Fibroblast of mammary gland (primary cell): ENCODE measurements at places on chromosomes 3 and 15.

GRCh38 chr15:91099616-91099994, 452 bp upstream of the SV2B start:
- DNase-seq, result peak; percentile 58

- no peak for DNase-seq
These were observed 16.2 kb downstream of the ATP13A3 start for GRCh38 chr3:194470615-194471014.

GRCh38 chr3:49498648-49499047, 28.6 kb downstream of the DAG1 start:
- no peak for DNase-seq

DNA sequence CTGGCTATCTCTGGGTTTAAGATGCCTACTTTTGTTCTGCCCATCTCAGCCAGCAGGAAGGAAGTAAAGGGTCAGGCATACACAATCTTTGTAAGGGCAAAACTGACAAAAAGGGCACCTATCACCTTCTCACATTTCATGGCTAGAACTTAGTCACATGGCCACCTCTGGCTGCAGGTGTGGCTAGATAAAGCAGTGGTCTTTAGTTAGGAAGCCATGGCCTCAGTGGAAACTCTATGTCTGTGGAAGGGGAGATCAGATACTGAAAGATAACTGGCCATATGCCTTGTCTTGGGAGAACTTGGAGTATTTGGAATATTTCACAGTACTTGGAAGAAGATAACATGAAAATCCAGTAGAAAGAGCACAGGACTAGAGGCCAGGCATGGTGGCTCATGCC, 80.7 kb upstream of the TBL1XR1 start:
- DNase-seq, result no peak

- DNase-seq, result peak; percentile 66
These were observed 33.3 kb upstream of the VPS33B start for GRCh38 chr15:91055548-91056331.

GRCh38 chr3:126084768-126085180, 850 bp upstream of the SLC41A3 start:
- no peak for DNase-seq

GRCh38 chr3:81808900-81809299, 47.5 kb upstream of the GBE1 start:
- DNase-seq, result no peak

GRCh38 chr15:94526071-94526689, 294.8 kb downstream of the MCTP2 start:
- DNase-seq, result no peak

DNA sequence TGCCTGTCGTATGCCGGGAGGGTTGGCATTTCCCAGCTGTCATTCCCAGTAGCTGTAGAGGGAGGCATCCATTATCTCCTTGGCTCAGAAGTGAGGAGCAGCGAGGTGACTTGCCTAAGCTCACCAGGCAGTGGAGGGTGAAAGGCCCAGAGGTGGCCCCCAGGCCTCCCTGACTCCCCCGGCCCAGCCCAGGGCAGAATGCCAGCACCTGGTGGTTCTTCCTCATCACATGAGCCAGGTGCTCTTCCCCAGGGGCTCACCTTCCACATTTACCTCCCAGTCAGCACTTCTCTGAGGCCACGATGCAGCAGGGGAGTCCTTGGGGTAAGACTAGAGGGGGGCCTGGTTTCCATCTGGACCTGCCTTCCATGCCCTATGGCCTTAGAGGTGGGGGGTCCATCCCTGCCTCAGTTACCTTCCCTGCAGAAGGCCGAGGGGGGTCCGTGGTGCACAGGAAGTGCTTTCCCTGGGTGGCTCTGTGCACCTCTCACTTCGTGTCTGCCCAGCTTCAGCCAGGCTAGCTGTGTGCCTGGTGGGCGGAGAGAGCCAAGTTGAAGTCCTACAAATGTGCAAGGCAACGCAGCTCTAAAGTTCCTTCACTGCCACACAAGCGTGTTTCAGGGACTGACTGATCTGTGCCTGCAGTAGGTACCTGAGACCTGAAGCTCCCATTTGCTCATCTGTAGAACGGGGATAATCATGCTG, 70.3 kb upstream of the PLXNA1 start:
- no peak for DNase-seq

DNA sequence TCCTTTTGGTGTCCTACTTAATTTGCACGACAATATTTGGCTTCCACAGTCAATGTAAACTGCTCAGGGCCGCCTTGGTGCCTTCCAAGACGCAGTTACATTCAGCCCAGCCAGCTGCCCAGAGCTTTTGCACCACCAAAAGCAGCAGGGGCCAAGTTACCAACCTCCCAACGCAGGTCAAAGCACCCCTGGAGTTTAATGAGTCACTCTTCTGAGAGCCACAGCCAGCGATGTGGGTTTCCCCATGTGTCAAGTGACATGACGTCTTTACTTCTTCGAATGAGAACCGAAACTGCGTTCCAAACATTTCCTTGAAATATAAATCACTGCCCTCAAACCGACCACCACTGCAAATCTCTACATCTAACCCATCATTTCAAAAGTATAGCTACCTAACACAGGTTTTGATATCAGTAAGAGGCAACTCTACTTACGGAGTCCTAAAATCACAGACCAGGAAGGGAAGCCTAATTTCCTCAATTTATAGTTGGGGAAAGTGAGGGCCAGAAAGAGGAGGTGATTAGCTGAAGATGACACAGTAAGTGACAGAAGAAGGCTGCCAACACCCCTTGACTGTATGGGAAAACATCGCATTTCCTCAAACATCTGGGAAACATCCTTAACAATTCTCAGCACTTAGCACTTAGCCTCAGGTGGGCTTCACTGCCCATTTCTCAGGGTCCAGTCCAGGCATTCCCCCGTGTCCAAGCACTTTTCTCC, 24.5 kb downstream of the MB21D2 start:
- DNase-seq, result peak; percentile 91

- DNase-seq, result no peak
These were observed 72.8 kb upstream of the ANKRD34C start for GRCh38 chr15:79209690-79210089.

- peak; percentile 35 for DNase-seq
These were observed 234.8 kb upstream of the WNT5A start for GRCh38 chr3:55721716-55722484.

DNA sequence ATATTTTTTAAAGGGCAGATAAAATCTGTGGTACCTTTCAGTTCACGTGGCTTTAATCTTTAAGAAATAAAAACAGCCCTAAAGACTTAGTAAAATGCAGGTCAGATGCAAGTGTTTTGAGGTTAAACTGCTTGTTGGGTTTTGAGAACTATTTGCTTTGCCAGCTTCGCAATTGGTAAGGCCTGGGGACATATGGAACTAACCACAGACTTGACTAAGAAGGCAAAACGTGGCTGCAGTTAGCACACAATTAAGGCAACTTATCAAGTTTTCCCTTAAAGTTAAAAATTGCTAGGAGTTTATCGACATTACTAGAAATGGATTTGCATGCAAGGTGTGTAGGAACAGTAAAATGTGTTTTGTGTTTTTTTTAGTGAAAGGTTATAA, 206.9 kb downstream of the ZNF385D start:
- DNase-seq, result peak; percentile 52

GRCh38 chr15:96790004-96790403, 459.5 kb downstream of the NR2F2 start:
- no peak for DNase-seq

DNA sequence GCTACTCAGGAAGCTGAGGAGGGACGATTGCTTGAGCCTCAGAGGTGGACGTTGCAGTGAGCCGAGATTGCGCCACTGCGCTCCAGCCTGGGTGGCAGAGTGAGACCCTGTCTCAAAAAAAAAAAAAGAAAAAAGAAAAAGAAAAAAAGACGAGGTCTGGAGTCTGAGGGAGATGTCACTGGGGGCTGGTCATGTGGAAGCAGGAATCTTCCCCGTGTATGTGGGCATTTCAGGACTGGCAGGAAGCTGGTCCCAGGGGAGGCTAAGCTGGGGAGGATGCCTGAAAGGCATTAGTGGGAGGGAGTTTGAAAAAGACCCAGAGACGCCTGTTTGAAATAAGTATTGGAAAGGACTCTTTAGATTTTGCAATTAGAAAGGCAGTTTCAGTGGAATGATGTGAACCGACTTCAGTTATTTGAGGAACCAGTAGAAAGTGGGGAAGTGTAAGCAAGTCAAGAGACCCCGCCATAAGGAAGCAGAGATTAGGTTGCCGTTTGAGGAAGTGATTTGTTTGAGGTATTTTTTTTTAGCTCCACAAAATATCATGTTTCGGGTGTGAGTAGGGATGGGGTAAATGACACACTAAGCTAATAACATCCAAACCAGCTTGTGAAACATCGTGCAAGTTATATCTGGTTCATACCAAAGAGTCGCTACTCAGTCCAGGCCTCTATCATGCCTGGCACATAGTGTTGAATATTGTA, 55.5 kb downstream of the ST6GAL1 start:
- no peak for DNase-seq

DNA sequence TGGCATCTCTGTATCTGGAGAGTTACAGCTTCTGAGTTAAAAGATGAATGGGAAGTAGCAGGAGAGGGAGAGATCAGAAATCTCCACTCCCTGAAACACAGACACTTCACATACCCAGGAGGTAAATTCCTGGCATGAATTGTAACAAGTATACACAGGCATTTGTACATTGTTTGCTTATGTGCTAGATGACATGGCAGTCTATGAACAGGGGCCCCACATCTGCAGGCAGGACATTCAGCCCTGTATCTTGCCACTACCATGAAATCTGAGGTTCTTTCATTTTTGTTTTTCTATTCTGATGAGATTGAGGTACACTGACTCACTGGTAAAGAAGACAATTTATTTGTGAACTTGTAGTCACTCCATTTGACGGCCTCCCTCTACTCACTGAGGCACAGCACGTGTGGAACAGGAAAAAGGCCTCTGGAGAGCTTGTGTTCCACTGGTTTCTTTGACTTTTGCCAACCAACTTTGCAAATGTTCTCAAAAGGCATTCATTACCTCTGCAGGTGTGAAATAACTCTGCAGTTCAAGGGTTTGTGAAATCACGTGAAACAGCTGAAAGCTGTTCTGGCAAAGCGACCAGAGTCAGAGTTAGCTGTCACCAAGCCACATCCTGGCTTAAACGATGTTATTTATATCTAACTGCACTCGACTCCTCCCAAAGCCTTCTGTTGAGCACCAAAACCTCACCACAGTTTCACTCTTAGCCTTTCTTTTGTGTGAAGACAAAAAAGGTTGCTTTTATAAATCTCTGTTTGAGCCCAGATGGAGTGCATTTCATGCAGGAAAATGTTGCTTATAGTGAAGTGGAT, 401.3 kb upstream of the CFAP20DC start:
- DNase-seq, result no peak

DNA sequence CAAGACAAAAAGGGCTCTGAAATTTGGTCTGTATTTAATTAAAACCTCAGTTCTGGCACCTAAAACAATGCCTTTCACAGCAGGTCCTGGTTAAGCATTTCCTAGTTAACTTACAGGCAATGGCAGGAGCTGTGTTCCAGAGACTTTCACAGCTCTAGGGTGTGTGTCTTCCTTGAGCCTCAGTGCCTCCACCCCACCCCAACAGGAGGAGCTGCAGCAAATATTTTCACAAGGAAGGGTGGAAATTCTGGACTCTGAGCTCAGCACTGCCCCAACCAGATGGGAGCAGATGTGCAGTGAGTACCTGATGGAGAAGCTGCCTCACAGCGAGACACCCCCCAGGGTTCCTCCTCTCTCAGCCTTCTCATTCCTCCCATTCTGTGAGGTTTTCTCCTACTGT, 106.3 kb upstream of the SPATA12 start:
- DNase-seq, result no peak

- no peak for DNase-seq
These were observed 153.2 kb upstream of the NR2F2 start for GRCh38 chr15:96177279-96177678.

- no peak for DNase-seq
These were observed 61.1 kb downstream of the FNDC3B start for GRCh38 chr3:172100482-172100881.

GRCh38 chr15:62135532-62136134, 29.5 kb downstream of the C2CD4B start:
- peak; percentile 35 for DNase-seq

GRCh38 chr15:100245855-100246254, 95.9 kb downstream of the ADAMTS17 start:
- DNase-seq, result no peak

DNA sequence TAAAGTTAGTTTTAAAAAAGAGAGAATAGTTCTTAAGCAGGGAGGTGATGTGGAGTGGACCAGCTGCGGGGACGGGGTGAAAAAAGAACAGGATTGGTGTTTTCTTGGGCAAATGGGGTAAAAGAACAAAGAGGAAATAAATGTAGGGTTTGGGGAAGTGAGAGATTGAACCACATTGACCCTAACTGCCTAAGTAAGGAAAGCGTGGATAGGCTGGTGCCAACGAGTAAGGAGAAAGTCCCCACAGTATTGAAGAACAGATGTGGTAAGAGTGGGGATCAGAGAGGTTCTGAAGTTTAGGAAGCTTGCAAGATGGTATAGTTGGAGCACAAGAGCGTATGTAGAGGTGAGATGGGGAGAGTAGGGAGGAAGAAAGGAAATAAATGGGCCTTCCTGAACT, 17.0 kb downstream of the IREB2 start:
- DNase-seq, result no peak

DNA sequence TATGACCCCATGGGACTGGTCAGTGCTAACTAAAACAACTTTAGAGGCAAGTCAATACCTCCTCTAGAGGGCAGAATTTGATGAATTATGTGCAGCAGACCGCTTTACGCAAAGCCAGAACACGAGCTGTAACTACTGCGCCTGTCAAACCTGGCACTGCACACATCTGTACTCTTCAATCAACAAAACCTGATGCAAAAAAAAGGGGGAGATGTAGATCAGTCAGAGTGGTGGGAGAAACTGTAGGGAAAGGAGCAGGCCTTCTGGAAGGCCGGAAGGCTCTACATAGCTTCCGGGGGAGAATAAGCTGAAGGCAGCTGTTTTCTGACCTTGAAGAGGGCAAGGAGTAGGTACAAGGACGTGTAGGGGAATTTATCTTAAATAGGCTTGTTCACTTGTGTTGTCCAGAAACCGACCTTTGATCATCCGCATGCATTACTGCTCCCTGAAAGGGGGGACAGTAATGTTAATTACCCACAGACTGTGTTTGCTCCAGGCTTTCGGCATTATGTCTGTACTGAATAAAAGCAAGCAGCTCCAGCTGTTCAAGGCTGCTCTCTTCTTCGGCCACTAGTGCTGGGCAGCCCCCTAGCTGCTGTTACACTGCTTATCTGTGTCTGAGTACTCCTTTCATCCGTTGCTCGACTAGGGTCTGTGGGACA, 41.0 kb downstream of the GPR160 start:
- DNase-seq, result no peak

- peak; percentile 55 for DNase-seq
These were observed 901.7 kb downstream of the NTRK3 start for GRCh38 chr15:87354661-87355410.
